NCI-H1092 (cell line): ENCODE measurements at places on chromosomes 12 and 14.

DNA sequence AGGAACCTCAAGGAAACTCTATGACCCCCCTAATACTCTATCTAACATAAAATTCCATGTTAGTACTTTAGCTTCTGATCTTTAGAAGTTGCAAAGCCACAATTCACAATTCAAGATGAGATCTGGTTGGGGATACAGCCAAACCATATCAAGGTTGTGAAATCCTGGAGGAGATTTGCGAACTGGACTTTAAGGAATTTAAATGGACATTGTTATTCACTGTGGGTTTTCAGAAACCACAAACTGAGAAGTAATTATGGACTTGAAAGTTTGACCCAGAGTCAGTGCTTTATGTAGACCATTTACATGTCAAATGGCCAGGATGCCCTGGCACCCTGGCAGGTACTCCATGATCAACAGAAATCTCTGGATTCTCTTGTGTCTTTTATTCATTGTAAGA is 14.2 kb upstream of the CDKL1 start:
- no peak for DNase-seq

GRCh38 chr14:94571950-94572349 is 9.3 kb upstream of the SERPINA5 start:
- no peak for DNase-seq

DNA sequence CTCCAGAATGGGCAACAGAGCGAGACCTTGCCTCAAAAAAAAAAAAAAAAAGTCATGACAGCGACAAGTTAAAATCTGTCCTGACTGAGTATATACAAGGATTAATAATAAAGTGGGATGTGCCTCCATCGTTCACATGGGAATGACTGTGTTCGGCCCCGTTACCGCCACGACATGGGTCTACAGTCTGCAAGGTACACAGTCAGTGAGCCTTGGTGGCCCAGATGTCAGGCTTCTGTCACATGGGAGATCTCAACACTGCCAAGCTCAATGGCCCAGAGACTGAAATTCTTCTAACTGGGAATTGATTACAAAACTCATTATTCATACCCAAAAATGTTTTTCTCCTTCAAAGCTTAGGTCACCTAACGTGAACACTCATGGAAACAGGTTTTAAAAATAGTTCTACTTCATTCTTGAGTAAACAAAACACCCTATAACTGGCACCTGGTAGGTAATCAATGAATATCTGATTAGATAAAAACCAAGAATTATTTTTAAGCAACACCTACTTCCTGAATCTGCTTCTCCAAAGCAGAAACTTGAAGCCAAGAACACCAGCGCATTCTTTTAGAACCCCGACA is 66.0 kb downstream of the NT5DC3 start:
- DNase-seq, result no peak

DNA sequence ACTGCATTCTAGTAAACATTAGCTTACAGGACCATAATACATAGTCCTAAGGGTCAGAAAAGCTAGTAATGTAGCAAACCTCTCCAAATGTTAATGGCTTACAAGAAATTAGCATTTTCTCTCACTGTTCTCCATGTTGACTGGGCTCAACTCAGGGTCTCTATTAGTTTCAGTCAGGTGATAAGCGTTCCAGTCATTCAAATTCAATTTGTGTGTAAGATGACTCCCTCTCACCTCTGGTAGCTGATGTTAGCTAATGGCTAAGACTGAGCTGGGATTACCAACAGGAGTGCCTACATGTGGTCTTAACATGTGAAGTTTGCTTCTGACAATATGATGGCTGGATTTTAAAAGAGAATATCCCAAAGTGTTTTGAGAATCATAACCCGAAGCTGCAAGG is 630.5 kb upstream of the USP15 start:
- DNase-seq, result no peak

DNA sequence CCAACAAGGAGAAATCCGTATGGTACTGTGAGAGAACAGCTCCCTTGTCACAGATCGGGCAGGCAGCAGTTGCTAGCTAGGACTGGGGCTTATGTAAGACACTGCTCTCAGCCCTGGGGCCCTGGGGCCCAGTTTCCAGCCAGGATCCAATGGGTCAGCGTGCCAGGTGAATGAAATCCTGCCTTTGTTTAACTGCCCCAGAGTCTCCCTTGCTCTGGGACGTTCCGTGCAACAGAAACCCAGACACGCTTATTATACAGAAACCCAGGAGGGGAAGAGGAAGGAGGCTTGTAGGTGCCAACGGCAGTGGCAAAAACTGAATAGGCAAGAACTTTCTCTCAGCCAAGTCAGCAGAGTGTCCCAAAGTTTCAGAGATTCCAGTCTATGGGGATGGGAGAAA is 110.6 kb downstream of the DIO2 start:
- no peak for DNase-seq

DNA sequence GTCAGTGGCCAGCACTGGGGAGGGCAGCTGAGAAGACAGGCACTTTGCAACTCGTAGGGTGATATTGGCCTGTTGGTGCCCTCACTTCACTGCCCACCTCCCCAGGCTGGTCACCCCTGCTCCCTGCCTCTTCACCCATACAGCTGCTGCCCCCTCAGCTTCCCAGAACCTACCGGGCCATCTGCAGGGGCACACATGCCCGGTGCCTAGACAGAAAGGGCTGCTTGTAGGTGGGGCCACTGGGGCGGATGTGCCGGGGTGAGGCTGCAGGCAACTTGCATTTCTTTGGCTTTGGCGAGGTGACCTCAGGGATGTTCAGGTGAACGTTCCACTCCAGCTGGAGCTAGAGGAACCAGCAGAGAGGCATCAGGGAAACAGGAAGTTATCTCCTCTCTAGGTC is 17.2 kb downstream of the FAM186B start:
- no peak for DNase-seq

GRCh38 chr12:54298904-54299303 is 1.9 kb downstream of the NFE2 start:
- no peak for DNase-seq
